GM23248 (cell line): ENCODE measurements at places on chromosomes 12 and 14. TPM values are rescaled to one million over a fixed set of nuclear protein-coding genes. Genes with fewer than 3 reads are reported as not detected.

DNA sequence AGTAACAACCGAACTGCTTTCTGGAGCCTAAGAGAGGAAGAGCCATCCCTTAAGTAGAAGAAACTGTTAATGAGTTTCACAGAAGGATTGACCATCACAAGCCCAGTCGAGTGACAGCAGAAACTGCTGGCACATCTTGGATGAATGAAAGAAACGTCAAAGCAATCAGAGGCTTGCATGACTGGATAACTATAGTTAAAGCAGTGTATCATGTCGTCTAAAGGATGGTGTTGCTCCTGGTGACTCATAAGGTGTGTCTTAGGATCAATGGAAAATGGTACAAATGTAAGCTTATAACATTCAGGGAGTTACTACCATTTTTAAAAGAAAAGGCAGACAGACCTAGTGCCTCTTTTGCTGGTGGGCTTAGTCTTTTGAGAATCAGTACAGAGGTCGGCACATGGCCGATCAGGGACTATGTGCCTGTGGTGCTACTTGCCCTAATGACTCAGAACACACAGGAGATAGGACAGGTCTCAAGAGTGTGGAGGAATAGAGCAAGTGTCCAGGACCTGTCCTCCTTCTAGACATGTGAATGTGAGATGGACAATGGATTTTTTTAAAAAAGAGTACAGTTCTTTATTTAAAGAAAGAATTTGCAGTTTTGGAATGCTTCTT lies 55.7 kb downstream of the TMX1 start:
- peaks cover 27% of the 10 kb centered on the region for H3K4me1 ChIP-seq
- H3K36me3 ChIP-seq: no peaks in the 10 kb centered on the region
- H3K27ac ChIP-seq: no peak overlapping the region
- no peaks in the 10 kb centered on the region for H3K27me3 ChIP-seq
- peak; percentile 43 for DNase-seq

DNA sequence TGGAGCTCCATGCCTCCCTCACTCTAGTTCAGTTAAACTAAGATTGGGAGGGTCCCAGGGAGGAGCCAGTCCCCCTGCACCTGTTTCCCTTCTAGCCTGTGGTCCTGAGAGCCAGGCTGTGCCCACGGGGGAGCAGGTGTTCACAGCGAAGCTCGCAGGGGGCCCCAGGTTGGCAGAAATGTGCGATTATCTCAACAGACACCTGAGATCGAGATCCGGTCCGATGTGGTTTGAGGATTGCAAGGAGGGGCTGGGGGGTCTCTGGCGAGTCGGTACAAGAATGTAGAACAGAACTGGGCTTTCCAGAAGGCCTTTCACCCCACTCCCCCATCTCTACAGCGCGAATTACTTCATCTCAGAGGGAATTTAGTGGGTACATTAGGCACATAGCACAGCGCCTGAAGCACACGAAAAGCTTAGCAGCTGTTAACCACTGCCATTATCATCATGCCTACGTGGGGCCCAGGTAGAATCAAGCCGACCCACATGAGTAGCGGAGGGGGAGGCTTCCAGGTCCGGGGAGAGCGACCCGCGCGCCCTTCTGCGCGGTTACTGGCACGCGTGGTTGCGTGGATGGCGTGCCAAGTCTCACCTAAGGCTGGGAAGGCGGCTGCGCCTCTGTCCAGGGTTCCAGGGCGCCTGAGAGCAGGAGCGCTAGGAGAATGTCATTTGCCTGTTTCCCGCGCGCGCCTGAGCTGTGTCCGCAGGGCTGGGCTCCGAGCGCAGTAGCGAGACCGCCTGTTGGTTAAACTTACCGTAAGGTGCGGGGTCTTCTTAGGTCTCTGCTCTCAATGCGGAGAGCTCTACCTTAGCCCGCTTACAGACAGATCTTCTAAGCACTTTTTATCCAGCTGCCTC lies 1539.5 kb upstream of the TMEM132C start:
- no peak for DNase-seq
- no peaks in the 10 kb centered on the region for H3K36me3 ChIP-seq
- no peak overlapping the region for H3K27ac ChIP-seq
- no peak overlapping the region for H3K4me3 ChIP-seq
- no peaks in the 10 kb centered on the region for H3K4me1 ChIP-seq

DNA sequence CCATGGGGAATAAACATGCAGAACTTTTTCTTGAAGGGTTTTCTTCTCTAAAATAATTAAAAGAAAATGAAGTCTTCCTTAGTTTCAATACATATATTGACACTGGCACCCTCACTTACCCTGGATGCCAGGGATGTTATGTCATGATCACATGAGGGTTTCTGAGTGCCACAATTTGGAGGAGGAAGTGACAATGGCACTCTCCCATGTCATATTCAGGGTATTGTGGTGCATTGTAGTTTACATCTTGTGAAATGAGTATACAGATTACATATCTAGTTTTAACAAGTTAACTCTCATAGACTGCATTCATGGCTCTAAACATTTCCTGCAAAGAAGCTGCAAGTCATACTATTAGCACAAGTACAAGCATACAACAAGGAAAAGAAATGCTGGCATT lies 37.7 kb downstream of the CCDC177 start:
- H3K4me1 ChIP-seq: no peaks in the 10 kb centered on the region
- DNase-seq: no peak
- H3K36me3 ChIP-seq: no peaks in the 10 kb centered on the region
- H3K27ac ChIP-seq: no peak overlapping the region
- peaks cover 16% of the 10 kb centered on the region; the same call in 1 of the 2 replicates for H3K27me3 ChIP-seq

DNA sequence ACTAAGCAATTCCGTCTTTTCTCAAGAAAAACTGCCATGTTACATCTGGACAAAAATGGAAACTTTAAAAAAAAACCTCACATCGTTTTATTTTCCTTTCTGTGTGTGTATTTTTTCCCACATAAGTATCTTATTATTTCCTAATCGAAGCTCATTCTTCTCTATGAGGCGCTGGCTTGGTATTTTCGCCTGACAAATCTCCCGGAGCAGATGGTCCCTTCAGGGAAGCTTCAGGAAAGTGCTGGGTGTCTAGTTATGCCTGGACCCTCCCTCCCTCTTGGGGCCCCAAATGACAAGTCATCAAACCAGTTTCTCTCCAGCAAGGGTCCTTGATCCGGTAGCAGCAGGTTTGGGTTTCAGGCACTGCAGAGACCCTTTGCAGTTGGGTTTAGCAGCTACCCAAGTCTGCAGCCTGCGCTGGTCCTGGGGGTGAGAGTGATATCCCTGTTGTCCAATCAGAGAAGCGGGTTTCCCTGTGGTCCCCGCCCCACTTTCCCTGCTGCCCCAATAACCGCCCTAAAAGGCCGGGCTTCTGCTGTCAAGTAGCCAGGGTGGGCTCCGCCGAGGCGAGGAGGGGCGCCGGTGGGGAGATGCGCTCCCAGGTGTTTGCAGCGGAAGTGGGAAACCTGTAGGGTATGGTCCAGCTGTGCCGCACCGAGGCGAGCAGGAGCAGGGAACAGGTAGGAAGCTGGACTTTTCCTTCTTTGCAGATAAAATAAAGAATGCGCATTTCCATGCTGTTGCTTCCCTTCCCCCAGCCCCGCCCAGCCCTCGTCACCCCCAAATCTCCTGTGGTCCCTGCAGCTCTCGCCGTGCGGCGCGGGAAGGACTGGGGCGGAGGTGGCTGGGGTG lies at the start of gene CNTN1:
TSS of gene CNTN1 (plus strand) at position 527 of the 852 bp plus-strand sequence.
- peaks cover 36% of the 10 kb centered on the region; the same call in 1 of the 2 replicates for H3K27me3 ChIP-seq
- H3K36me3 ChIP-seq: no peaks in the 10 kb centered on the region
- DNase-seq: peak; percentile 65
- peak within 1 kb of the TSS; percentile 68 for H3K4me3 ChIP-seq
- no peak within 1 kb of the TSS for H3K27ac ChIP-seq

DNA sequence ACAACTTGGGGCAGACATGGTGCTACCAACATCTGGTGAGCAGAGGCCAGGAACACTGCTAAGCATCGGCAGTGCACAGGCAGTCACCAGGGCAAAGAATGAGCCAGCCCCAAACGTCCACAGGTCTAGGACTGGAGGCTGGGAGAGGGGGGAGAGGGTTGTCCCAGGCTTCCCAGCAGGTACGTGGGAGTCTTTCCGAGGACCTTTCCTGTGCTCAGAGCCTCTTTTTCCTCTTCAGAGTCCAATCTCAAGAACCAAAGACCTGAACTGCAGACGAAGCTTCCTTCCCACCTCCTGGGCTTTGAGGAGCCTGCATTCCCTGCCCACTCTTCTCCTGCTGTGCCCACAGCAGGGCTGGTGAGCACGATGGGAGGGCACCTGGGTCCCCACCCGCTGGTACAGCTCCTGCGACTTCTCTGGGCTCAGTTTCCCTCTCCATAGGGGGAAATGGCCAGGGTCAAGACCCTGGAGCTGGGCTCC lies 48.7 kb downstream of the DLK1 start:
- H3K4me3 ChIP-seq: no peak overlapping the region
- H3K27me3 ChIP-seq: peaks cover 54% of the 10 kb centered on the region
- no peaks in the 10 kb centered on the region for H3K4me1 ChIP-seq
- no peak overlapping the region for H3K27ac ChIP-seq
- no peaks in the 10 kb centered on the region for H3K36me3 ChIP-seq
- DNase-seq: no peak

GRCh38 chr14:57168138-57168679 lies 100.5 kb downstream of the EXOC5 start:
- H3K4me3 ChIP-seq: no peak overlapping the region
- no peak overlapping the region for H3K27ac ChIP-seq
- no peaks in the 10 kb centered on the region for H3K27me3 ChIP-seq
- DNase-seq: no peak
- no peaks in the 10 kb centered on the region for H3K36me3 ChIP-seq

DNA sequence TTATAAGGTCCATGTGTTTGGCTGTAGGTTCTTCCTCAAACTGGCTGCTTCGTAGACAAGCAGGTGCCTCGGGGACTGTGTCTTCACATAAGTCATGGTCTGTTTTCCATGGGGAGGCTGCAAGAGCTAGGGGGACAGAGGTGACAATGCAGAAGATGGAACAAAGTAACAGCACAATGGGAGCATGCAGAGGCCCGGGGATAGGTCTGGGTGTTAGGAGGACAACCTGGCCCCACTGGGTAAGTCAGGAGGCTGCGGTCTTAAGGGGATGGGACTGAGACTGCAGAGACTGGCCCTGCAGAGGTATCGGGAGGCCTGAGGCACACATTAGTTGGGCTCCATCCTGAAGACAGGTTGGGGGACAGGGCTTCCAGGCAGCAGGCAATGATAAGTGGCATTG lies 88.9 kb downstream of the NTF3 start:
- H3K4me3 ChIP-seq: no peak overlapping the region
- no peaks in the 10 kb centered on the region for H3K36me3 ChIP-seq
- H3K27ac ChIP-seq: no peak overlapping the region
- no peaks in the 10 kb centered on the region for H3K4me1 ChIP-seq
- no peaks in the 10 kb centered on the region for H3K27me3 ChIP-seq
- DNase-seq: no peak

The ENDOU gene
- 0.22 TPM in 1 of 2 replicates, not detected in the other for total RNA-seq

DNA sequence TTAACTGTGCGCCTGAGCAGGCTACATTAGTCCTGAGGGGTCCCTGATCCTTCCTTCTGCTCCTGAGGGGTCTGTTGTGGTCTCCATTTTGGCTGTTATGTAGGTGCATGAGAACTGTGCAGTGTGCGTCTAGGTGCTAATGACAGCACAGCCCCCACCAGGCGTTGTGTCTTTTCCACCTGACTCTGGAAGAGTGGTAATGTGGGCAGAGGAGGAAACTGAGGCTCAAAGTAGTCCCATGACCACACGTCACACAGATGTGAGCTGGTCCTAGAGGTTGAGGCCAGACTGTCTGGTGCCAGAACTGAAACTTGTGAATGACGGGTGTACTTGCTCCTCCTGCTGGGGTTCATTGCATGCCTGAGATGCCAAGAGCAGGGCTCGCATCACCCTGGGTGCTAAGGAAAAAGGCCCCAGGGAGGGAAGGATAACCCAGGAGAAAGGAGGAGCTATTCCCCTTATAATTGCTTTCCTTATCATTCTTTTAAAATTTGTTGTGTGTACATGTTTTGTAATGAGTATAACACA lies 111.8 kb downstream of the SLC25A47 start:
- H3K36me3 ChIP-seq: no peaks in the 10 kb centered on the region
- H3K27ac ChIP-seq: no peak overlapping the region
- peaks cover 19% of the 10 kb centered on the region for H3K4me1 ChIP-seq
- no peak overlapping the region for H3K4me3 ChIP-seq
- no peak for DNase-seq
- no peaks in the 10 kb centered on the region for H3K27me3 ChIP-seq

The GABARAPL1 gene
- total RNA-seq: 98.6 and 127 TPM in 2 replicates

- H3K4me1 ChIP-seq: no peaks in the 10 kb centered on the region
- no peak overlapping the region for H3K27ac ChIP-seq
- no peak for DNase-seq
- peaks cover 47% of the 10 kb centered on the region for H3K36me3 ChIP-seq
- no peak overlapping the region for H3K4me3 ChIP-seq
Measured at GRCh38 chr12:111672822-111673381, 12.9 kb downstream of the BRAP start.
